ENCODE measurements at places on chromosomes 6 and 20.

GRCh38 chr6:81751388-81752083 is 945 bp downstream of the TENT5A start:
- DNase-seq, result peak; percentile 77

DNA sequence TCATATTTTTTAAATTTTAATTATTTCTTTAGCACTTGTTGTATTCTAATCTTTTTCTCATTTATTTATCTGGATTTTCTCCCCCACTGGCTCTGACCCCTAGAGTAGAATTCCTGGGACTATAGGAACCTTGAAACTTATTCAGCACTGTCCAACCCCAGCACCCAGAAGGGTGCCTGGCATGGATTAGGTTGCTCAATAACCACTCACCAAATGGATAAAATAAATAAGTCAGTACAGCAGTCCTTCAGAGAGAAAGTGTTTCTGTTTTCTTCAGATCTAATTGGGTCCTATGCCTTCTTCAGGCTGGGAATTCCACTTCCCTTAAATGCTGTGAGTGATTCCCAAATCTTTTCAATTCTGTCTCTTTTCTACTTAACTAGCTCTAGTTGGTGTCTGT is 206.2 kb downstream of the PTPRK start:
- DNase-seq, result no peak

DNA sequence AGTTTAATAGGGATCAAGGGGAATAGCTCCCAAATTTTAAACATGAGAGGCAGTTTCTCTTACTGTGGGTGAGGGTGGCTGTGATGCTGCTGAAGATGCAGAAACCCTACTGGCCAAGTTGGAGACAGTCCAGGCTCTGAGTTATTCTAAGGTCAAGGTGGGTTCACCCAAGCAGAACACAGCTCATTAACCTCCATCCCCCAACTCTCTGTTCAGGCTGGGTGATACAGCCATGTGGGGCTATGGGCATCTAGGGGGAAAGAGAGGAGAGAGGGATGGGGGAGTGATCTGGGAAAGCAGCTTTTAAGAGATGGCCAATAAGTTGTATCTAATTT is 18.9 kb upstream of the TRAM2 start:
- no peak for DNase-seq

DNA sequence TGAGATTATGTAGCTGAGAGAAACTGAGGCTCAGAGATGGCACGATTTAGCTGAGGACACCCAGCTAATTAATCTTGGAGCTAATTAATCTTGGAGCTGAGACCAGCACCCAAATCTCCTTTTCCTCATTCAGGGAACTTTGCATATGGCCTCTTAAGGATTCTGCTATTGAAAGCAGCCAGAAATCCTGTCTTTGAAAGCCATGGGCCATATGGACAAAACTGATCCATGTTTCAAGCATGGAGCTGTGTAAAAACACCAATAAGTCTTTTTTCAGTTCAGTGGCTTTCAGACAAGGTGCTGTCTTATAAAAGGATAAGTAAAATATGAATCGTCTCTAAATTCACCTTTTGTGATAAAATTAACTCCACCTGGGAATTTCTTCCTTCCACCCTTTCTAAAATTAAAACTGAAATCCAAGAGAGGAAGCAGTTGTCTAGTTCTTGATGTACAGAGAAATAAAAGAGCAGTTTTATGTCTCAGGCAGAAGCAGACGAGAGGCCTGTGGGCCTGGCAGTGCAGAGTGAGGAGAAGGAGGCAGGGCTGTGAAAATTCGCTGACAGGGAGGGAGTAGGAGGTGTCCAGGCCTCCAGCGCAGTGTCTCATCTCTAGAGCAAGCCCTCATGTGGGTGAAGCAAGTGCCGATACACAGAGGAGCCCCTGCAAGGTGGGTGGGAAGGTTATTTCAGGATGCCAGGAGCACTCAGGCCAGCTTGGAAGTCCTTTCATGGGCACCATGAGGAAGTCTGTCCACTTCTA is 266.9 kb downstream of the UST start:
- no peak for DNase-seq

DNA sequence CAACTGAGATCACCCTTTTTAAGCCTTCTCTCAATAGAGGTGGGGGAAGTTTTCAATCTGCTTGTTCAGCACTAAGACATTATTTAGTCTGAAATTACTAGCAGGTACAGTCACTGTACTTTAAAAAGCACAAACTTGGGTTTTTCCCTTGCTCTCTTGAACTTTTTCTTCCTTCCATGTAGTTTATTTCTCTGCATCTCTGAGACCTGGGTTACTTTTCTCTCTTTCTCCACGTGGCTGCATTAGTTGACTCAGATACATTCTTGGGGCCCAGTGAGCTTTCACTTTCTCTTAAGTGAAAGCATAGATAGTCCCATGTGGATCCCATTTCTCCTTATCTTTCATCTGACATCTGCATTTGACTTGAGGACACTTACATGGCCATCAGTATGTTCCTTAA is 433.9 kb upstream of the MAP3K7 start:
- DNase-seq, result no peak

DNA sequence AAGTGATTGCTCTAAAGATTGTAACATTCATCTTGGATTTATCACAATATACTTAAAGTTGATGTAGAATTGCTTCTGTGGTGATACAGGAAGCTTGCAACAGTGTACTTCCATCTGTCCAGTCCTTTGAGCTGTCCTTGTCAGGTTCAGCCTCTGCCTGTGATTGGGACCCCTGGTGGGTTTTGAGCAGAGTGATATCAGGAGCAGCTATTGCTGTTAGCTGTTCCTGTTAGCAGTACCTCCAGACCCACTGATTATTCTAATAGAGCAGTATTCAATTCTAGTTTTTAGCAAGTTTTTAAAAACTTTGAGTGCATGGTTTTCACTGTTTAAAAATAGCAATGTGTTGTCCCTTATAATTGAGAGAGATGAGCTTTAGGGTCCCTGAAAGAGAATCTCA is 48.8 kb downstream of the TULP4 start:
- DNase-seq, result no peak

- peak; percentile 51 for DNase-seq
Observed at GRCh38 chr6:155171747-155172449, 91.9 kb upstream of the CLDN20 start.

GRCh38 chr6:54072635-54073313 is 38.5 kb upstream of the MLIP start:
- no peak for DNase-seq

DNA sequence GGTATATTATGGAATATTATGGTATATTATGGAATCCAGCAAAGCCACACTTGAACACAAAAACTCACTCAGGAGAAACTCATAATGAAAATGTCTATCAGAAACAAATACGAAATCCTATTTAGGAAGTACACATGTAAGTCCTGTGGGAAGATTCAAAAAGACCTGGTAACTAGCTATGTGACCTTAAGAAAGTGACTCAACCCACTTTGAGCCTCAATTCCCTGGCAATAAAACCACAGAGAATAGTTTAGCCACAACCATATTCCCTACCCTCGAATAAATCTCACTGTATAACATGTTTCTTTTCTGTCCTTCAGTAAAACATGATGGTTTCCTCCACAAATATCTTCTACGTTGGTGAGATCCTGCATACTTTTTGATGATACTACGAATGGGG is 56.4 kb downstream of the ZMYND8 start:
- DNase-seq, result peak; percentile 46

DNA sequence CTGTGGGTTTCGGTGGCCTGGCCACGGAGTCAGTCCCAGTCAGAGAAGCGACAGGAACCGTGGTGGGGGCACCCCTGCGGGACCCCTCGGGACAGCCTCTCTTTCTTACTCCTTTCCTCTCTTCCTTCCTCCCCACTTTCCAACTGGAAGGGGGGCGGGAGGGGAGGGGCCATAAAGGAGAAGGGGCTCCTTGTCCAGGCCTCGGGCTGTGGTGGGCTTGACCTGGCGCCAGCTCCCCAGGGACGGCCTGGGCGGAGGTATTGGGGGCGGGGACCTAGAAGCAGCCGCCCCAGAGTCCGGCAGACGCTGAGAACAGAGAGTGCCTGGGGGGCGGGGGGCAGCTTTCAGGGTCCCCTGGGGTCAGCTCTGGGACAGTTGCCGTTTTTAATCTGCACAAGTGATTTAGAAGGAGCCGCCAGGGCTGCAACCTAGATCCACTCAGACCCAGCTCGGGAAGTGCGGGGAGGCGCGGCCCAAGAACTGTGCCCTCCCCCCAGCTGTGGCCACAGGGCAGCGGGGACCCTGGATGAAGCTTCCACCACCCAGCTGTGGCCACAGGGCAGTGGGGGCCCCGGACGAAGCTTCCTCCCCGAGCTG is 6.4 kb upstream of the ABHD16B start:
- DNase-seq, result peak; percentile 41

DNA sequence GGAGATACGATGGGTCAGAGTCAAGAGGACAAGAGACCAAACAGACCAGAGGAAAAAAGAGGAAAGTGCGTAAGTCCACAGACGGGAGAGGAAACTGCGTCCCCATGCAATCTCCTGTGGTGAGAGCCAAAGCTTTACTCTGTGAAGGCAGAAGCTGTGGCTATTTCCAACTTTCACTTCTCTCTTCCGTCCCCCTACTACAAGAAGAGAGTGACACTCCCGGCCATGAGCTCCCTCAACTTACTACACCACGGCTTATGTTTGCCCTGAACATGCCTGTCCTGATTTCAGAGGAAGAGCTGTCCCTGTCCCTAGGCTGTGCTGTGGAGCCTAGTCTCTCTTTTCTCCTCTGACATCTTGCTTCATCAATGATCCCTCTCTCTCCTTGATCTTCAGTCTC is 11.5 kb upstream of the SSR1 start:
- no peak for DNase-seq

- peak; percentile 80 for DNase-seq
Observed at GRCh38 chr6:101083533-101084175, 202.5 kb upstream of the ASCC3 start.

DNA sequence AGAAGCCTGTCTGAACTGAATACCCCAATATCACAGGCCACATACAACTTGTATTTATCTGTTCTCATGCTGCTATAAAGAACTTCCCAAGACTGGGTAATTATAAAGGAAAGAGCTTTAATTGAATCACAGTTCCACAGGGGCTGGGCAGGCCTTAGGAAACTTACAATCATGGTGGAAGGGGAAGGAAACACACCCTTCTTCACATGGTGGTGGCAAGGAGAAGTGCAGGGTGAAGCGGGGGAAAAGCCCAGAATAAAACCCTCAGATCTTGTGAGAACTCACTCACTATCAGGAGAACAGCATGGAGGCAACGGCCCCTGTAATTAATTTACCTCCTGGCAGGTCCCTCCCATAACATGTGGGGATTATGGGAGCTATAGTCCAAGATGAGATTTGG is 50.3 kb upstream of the FNDC1 start:
- DNase-seq, result no peak

DNA sequence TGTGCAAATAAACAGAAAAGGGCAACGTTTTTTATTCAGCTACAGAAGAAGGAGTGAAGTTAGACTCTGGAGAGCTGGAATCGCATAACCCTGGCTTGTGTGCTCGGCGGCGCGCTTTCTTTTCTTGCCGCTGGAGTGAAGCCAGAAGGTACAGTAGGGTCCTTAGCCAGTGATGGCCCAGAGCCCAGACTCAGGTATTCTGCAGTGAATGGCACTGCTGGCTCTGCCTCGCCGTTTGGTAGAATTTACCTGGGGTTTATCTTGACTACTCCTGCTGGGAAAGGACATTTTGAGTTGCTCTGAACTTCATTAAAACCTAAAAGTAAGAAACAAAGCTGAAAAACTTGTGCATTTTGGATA is 56.9 kb upstream of the TIAM2 start:
- DNase-seq, result no peak

- DNase-seq, result peak; percentile 46
Observed at GRCh38 chr6:72084992-72085569, 198.7 kb downstream of the RIMS1 start.

DNA sequence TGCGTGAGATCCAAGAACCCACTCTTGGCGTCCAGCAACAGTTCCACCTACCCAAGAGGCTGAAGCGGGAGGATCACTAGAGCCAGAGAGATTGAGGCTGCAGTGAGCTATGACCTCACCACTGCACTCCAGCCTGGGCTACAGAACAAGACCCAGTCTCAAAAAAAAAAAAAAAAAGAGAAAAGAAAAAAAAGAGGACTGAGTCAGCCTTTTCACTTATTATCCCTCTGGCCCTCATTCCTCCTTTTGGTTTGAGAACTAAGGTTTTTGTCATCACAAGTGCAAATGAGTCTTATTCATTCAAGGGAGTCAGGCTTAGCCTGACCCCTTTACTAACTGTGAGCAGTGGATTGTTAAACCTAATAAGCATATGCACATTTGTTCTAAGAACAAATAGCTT is 37.9 kb upstream of the JARID2 start:
- DNase-seq, result peak; percentile 70

GRCh38 chr6:62721408-62721807 is 435.4 kb upstream of the KHDRBS2 start:
- DNase-seq, result no peak

- DNase-seq, result no peak
Observed at GRCh38 chr6:70889270-70889669, 67.6 kb downstream of the B3GAT2 start.

DNA sequence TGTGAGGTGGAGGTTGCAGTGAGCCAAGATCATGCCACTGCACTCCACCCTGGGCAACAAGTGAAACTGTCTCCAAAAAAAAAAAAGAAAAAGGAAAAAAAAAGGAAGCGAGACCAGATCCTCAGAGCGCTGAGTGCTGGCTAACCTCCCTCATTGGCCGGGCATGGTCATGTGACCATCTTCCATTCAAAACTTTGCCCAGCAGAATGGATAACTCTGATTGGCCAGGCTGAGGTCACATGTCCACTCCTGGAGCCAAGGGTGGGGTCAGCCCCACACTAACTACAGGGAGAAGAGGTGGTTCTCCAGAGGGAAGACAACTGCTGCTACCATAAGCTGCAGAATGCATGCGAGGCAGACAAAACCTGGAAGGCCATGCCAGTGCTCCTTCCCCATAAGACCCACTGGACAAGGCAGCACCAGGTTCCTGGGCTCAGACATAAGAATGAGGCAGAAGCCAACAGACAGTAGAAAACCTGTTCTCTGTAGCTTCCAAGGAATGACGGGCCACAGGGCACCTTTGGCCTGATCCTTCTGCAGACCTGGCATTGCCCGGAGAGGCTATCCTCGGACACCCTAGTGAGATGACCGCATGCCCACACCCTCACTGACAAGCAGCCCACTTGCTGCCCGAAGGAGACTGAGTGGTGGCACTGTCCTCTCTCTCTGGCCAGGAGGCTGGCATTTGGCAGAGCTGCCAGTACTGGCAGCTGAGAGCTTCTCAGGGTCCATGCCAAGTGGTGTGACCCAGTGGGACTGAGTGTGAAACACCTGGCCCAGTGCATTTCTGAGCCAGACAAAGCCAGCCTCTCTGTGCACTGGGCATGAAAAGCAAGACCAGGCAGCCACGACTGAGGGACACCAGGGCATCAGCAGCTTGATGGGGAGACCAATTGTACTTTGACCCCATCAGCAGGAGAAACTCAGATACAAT is 311.9 kb upstream of the SULF2 start:
- no peak for DNase-seq

GRCh38 chr6:169450097-169450496 is 196.5 kb upstream of the THBS2 start:
- DNase-seq, result peak; percentile 27

All from GM23248 (cell line).